ENCODE measurements at places on chromosomes 3 and 15.

DNA sequence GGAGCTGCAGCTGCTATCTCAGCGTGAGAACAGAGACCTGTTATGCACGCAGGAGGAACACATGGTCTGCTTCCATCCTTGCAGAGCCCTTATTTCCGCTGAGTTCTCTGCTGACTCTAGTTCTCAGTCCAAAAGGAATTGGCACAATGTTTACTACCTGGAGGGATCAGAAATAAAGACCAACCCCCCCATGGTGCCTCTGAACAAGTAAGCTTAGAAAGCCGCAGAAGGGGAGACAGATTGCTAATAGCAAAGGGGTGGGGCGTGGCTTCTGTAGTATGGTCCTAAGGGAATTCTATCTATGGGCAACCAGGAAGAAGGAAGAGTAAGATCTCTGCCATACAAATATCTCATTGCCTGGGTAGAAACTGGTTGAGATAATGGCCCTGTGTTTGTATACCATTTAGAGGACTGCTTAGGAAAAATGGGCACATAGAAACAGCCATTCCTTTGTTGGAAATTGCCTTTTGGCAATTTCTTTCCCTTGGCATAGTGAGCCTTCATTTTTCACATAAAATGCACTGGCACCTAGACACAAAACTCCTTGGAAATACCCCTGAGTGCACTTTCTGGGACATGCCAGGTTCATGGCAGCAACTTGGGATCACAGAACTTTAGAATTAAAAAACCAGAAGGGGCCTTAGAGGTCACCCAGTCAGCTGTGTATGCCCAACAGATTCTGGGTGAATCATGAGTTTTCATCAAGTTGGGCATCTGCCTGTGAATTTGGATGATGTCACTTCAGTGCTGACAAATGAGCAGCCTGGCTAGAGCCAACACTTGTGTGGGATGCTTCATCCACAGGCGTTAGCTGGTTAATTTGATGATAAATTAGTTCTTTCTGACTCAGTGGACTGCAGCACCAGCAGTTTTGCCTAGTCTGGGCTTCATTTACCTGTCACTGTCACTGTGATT, 57.4 kb upstream of the STXBP5L start:
- DNase-seq = no peak

DNA sequence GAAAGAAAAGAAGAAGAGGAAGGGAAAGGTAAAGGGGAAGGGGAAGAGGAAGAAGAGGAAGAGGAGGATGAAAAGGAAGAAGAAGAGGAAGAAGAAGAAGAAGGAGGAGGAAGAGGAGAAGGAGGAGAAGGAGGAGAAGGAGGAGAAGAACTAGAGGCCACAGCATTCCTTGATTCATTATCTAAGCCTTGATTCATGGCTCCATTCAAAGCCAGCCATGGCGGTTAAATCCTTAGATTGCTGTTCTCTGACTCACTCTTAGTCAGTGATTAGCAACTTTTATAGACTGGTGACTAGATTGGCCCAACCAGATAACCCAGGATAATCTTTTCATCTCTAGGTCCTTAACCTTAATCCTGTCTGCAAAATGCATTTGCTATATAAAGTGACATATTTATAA, 47.6 kb downstream of the OSTN start:
- DNase-seq = no peak

DNA sequence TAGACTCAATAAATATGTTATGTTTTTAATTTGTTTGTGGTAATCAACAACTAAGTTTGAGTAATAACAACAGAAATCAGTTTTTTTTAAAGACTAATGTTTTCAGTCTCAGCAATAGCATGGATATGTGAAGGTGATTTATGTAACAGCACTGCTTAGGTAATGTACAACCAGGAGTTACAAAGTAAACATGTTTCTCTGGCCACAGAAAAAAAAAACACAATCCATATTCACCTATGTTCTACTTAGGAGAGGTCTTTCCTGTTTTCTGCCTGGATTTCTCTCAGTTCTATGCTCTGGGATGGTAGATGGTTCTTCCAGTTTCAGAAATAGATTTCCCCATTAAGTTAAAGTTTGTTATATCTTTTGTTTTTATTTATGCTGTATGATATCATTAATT, 579.4 kb downstream of the SI start:
- no peak for DNase-seq

- no peak for DNase-seq
Measured at GRCh38 chr3:132342610-132343009, 25.4 kb downstream of the ACP3 start.

- DNase-seq = no peak
Measured at GRCh38 chr3:11385326-11385725, 113.1 kb downstream of the ATG7 start.
